Cerebellum (tissue), 4 donors: ENCODE measurements at places on chromosomes 1 and 21. TPM values are rescaled to one million over a fixed set of nuclear protein-coding genes. Genes with fewer than 3 reads are reported as not detected.

The TCHH gene
- total RNA-seq, result 0.27 TPM

The FCN3 gene
- not detected for total RNA-seq

The ADGRB2 gene
- 34.0 TPM for total RNA-seq

The ICOSLG gene
- total RNA-seq, result 0.91 TPM

The TFF2 gene
- not detected for total RNA-seq

The GTF2B gene
- 44.5 TPM for total RNA-seq

The OR2T6 gene
- 0.09 TPM for total RNA-seq

The RHOU gene
- total RNA-seq, result 34.0 TPM

The FCMR gene
- total RNA-seq, result not detected

The DCST1 gene
- total RNA-seq, result not detected

The S100A1 gene
- total RNA-seq, result 1.5 TPM

The CCDC190 gene
- total RNA-seq, result not detected

The CR1L gene
- 0.73 TPM for total RNA-seq

The CLCA1 gene
- 0.54 TPM for total RNA-seq

The SLC9C2 gene
- total RNA-seq, result 3.3 TPM

The HLX gene
- 1.00 TPM for total RNA-seq

The CFHR4 gene
- not detected for total RNA-seq

The LCK gene
- total RNA-seq, result 0.64 TPM

The OPRD1 gene
- total RNA-seq, result 0.36 TPM

The YRDC gene
- 6.4 TPM for total RNA-seq

The TYW3 gene
- 9.2 TPM for total RNA-seq

The SYPL2 gene
- total RNA-seq, result 0.09 TPM

The LCE2B gene
- total RNA-seq, result not detected

The GBP7 gene
- not detected for total RNA-seq

The TRNAU1AP gene
- total RNA-seq, result 33.6 TPM

The PYHIN1 gene
- total RNA-seq, result not detected

The C4BPB gene
- not detected for total RNA-seq

The ACTL8 gene
- total RNA-seq, result not detected

The FCRL6 gene
- total RNA-seq, result not detected

The ESRRG gene
- total RNA-seq, result 131 TPM

The MAGI3 gene
- total RNA-seq, result 22.2 TPM

The SH3BP5L gene
- total RNA-seq, result 20.9 TPM

The LEMD1 gene
- 6.1 TPM for total RNA-seq

The GUCA2B gene
- not detected for total RNA-seq

The FMO5 gene
- 1.5 TPM for total RNA-seq

The SIPA1L2 gene
- 96.5 TPM for total RNA-seq

The SMCP gene
- not detected for total RNA-seq

The ANKRD45 gene
- 9.5 TPM for total RNA-seq

The LYPD8 gene
- not detected for total RNA-seq

The ETV3L gene
- not detected for total RNA-seq

The LHX8 gene
- 0.64 TPM for total RNA-seq

The TRAPPC3 gene
- total RNA-seq, result 33.7 TPM
